Stimulated activated CD8-positive, alpha-beta memory T cell treated with anti-CD3 and anti-CD28 coated beads, Interleukin-4, amount 100 ng/mL, for 1 hour (primary cell): ENCODE measurements at places on chromosomes 2 and 18.

DNA sequence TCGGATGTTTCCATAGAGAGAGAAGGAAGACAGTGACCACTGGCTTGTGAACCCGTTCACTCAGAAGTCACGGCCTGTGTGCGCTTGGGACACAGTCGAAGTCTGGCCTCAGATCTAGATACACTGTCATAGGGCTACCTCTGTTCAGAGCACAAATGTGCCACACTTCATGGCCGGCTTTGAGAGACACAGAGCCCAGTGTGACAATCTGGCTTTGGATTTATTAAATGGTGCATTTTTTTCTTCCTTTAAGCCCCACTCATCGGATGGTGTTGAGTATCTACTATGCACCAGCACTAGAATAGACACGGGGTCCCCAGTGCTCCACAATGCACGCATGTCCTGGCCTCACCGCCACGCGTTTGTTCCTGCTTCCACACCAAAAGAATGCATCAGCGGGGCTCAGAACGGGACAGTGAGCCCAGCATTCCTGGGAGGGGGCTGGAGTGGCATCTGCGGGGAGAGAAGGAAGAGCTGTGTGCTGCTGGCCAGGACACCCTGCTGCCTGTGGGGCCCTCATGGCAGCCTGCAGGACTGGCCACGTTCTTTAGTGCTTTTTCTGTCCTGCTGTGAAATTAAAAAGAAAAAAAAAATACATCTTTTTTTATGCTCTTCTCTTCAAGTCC, 738.9 kb upstream of the SALL3 start:
- DNase-seq: no peak

DNA sequence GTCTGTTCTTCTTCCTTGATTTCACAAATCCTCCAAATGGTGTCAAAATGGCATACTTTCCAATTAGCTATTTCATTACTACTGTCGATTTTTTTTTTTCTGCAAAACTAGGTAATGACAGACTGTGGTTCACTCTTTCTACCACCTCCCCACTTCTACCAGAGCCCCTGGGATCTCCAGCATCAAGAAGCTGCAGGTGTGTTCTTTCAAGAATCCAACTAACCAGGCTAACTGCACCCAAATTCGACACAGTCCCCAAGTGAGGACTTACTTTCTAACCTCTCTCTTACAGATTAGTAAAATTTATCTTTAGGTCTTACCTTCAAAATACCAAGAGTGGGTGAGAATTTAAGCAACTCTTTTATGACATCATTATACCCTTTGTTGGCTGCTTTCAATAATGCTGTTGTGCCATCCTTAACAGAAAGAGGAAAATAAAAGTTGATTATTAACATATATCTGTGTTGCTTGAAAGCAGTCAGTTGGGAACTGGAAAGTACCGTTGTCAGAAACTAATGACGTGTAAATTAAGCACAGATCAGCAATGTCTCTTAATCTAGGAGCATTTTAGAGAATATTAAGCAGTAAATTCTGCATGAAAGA, 31.2 kb upstream of the NPC1 start:
- no peak for DNase-seq

- no peak for DNase-seq
These were observed 94.3 kb upstream of the CELF4 start for GRCh38 chr18:37659906-37660305.

DNA sequence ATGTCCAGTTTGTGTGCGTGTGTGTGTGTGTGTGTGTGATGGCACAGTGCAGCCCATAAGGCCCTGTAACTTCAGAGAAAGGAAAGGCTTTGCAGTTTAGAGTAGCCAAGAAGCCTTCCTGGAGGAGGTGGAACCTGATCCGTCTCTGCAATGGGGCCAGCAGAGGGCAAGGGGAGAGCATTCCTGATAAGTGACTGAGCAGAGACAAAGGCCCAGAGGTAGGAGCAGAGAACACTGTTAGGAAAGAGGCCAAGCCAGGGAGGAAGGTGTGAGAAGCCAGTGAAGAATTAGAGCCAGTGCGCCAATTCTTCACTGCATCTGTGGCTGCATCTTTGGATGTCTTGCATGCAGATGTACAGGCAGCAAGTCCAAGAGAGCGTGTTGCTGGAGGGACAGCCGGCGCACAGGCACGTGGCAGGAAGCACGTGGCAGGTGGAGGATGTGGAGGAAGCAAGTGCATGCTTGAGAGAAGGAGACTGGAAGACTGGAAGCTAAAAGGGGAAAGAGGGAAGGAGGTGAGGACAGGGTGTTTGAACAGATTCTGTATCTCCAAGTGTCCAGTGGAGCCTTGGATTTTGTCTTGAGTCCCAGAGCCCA, 196.3 kb downstream of the CTIF start:
- no peak for DNase-seq

DNA sequence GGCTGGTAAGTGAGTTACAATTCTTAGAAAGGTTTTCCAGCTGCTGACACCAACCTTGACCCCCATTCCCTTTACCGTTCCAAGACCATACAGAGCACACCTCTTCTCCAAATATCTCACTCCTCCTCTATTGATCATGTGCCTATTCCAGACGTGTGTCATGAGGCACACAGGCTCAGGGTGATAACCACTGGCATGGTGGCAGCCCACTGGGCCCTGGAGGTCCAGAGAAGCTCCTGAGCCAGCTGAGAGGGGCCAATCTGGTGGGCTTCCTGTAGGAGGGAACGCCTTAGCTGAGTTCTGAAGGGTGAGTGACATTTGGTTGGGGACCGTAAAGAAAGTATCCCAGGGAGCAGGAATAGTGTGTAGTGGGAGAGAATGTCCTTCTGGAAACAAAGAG, 28.3 kb downstream of the ZAP70 start:
- DNase-seq: no peak

DNA sequence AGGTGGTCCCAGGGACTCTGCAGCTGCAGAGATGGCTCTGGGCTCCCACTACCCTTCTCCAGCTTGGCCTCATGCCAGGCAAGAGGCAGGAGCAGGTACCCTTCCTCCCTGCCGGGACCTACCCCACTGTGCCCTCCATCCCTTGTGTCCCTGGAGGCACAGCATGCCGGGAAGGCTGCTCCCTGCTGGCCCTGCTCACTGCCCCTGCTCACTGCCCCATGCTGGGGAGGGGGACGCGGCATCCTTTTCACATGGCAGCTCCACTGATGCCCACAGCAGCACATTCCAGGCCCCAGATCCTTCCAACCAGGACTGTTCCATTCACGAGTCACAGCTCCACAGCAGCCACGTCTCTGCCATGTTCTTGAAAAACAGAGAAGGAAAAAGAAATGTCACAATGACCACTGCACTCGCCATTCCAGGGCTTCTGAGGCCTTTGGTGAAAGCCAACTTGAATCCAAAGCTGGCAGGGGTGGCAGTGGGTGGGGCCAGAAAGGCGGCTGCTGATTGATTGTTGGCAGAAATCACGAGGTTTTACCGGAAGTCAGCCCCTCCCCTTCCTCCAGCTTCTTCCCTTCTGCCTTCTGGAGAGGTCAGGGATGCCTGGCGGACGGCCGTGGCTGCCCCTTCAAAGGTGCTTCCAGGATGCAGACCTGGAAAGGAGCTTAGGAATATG, 268.0 kb downstream of the CYP26B1 start:
- no peak for DNase-seq
